ENCODE measurements at places on chromosomes 6 and 20. TPM values are rescaled to one million over a fixed set of nuclear protein-coding genes. Genes with fewer than 3 reads are reported as not detected.

The QKI gene
- 54.9 TPM for total RNA-seq

The MUC21 gene
- total RNA-seq, result not detected

The FRMD1 gene
- 0.03 TPM for total RNA-seq

The TOX2 gene
- 9.3 TPM for total RNA-seq

The RBBP8NL gene
- not detected for total RNA-seq

The C6orf120 gene
- total RNA-seq, result 14.1 TPM

The DHX16 gene
- total RNA-seq, result 29.0 TPM

The OR2B6 gene
- 0.25 TPM for total RNA-seq

The MEI4 gene
- not detected for total RNA-seq

The SLC22A1 gene
- 1.9 TPM for total RNA-seq

The GSTA2 gene
- total RNA-seq, result 0.06 TPM

The ZSCAN12 gene
- 1.7 TPM for total RNA-seq

The LHFPL5 gene
- 0.13 TPM for total RNA-seq

The POU5F1 gene
- 4.5 TPM for total RNA-seq

The CST4 gene
- total RNA-seq, result not detected

The GSTA3 gene
- total RNA-seq, result not detected

The REM1 gene
- not detected for total RNA-seq

The DEFB124 gene
- total RNA-seq, result not detected

Data from A549 treated with DMSO at 1 μM for 4 hours (cell line).